Stimulated activated CD4-positive, alpha-beta T cell treated with anti-CD3 and anti-CD28 coated beads, Interleukin-2, amount 100 ng/mL, for 24 hours (primary cell): ENCODE measurements at places on chromosomes 7 and 10.

DNA sequence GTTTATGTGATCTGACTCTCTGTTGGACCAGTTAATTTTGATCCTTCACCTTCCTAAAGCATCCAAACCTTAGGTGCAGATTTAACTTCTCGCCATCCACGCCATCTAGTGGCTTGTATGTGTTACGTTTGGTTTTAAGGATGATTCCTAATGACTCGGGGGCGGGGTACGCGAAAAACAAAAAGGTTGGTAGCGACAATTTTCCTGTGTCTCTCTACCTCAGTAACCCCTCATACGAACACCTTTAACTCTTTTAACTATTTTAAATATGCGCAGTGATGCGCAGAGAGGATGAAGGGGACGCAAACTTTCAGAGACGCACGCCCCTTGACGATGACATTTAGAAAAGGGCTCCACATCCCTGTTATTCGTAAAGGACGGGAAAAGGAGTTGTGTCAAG lies 714 bp upstream of the KCND2 start:
- no peak for DNase-seq

DNA sequence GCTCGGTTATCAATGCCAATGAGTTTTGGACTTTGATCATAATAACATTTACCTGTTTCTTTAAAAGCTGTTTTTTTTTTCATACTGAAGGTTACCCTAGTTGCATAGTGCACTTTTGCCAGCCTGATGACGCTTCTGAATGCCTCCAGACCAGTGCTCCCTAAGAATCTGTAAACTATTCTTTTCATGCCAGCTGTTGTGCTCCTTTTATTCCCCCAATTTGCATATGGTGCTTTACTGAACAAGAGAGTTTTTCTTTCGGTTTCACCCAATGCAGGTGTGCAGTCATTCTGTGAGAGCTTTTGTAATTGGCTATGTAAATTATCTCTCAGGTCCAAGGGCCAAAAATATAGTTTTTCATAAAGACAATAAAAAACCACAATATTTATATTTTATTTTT lies 48.1 kb upstream of the GLCCI1 start:
- no peak for DNase-seq

GRCh38 chr10:119602241-119603095 lies 5.7 kb upstream of the TIAL1 start:
- peak; percentile 31 for DNase-seq

- no peak for DNase-seq
Measured at GRCh38 chr7:126065766-126066165, 1136.1 kb upstream of the POT1 start.

- no peak for DNase-seq
Measured at GRCh38 chr10:118871244-118871865, 116.6 kb upstream of the CACUL1 start.

- DNase-seq = no peak
Measured at GRCh38 chr10:14370894-14371293, 40.2 kb upstream of the FRMD4A start.

- DNase-seq = peak; percentile 53
Measured at GRCh38 chr10:119268871-119269506, 61.6 kb downstream of the GRK5 start.

DNA sequence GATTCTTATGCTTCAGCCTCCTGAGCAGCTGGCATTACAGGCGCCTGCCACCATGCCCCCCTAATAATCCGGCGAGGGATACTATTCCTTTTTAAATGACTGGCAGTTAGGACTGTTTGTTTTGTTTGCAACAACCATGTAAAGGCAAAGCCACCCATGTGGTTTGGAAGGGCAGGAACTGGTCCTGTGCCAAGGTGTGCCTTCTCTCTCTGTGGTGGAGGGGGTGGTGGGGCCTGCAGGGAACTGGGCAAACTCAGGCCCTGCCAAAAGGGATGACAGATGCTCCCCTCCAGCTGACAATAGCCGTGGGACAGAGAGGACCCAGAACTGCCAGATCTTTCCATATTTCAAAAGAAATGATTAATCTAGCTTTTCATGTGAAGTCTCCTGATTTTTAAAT lies 23.5 kb upstream of the WAPL start:
- DNase-seq = no peak

- no peak for DNase-seq
Measured at GRCh38 chr10:102704915-102705314, 9.3 kb downstream of the ARL3 start.

- no peak for DNase-seq
Measured at GRCh38 chr7:116948934-116949333, 4.4 kb upstream of the ST7 start.

DNA sequence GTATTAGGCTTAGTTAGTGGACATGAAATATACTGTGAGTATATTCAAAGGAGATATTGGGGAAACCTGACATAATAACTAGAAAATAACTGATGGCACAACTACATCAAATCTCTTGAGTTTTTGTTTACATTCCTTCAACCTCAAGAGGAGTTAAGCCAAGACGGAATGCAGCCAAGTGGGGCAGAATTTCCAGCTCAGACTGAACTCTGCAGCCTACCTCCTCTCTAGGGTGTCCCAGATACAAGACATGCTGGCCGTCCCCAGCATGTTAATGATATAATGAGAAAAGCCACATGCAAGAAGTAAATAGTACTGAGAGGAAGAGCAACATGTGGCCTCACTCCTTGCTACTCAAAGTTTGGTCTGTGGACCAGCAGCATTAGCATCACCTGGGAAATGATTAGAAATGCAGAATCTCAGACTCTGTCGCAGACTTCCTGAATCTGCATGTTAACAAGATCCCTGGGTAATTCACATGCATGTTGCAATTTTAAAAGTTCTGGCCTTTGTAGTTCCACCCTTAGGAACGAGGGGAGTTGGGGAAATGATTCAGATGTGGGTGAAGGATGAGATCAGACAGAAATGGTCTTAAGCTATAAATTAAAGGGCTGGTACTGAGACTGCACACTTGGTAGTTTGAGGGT lies 118.4 kb upstream of the CACUL1 start:
- DNase-seq = no peak

GRCh38 chr10:69831231-69831855 lies 29.6 kb downstream of the COL13A1 start:
- DNase-seq = no peak

GRCh38 chr7:119397156-119397555 lies 875.8 kb upstream of the KCND2 start:
- no peak for DNase-seq

DNA sequence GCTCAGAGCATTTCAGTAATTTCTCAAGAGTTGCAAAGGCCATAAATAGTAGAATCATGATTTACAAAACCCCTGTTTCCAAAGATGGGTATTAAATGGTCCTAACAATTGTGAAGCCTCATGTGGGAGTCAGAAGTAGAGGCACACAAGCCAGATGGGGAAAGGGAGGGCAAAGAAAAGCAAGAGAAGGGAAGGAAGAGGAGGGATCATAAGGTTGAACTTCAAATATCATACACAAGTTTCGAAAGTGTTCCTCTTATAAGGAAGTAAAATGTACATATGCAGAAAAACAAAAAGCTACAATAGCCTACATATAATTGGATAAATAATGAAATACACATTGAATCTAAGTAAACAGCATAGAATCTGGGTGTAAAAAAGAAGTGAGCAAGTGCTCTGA lies 6.0 kb downstream of the LIPN start:
- DNase-seq = no peak

- DNase-seq = peak; percentile 50
Measured at GRCh38 chr10:43671659-43672531, 23.2 kb upstream of the ZNF32 start.

- DNase-seq = peak; percentile 20
Measured at GRCh38 chr10:97633921-97634320, 621 bp upstream of the MORN4 start.

- no peak for DNase-seq
Measured at GRCh38 chr7:32030904-32031692, 39.1 kb downstream of the PDE1C start.

- no peak for DNase-seq
Measured at GRCh38 chr10:131435760-131436457, 124.4 kb upstream of the TCERG1L start.

GRCh38 chr7:35418716-35419390 lies 165.0 kb upstream of the TBX20 start:
- no peak for DNase-seq

- no peak for DNase-seq
Measured at GRCh38 chr10:11227103-11227502, 209.4 kb downstream of the CELF2 start.

GRCh38 chr7:123305840-123306375 lies 106.1 kb upstream of the SLC13A1 start:
- no peak for DNase-seq

DNA sequence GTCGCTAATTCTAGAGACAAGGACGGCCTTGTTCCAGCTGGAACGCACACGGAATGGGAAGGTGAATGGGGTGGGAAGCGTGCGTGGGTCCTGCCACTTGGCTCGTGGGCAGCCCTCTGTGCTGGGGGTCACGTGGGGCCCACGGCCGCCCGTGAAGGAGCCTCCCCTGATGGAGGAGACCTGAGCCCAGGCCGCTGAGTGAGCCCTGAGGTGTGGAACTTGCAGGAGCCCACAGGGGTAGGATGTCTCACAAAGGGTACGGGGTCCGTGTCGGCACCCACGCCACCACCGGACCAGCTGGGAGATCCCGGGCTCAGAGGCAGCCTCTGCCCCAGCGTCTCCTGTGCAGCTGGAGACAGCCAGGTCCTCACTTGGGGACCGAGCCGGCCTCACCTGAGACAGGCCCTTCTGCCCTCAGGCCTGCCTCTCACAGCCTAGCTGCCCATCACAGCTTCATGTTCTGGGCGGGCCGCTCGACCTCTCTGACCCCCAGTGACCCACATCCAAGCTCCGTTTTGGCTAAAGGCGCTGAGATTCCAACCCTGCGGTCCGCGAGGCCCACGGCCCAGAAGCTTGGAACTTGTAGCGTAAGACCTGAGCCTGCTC lies 84.8 kb downstream of the FOXL3 start:
- no peak for DNase-seq

DNA sequence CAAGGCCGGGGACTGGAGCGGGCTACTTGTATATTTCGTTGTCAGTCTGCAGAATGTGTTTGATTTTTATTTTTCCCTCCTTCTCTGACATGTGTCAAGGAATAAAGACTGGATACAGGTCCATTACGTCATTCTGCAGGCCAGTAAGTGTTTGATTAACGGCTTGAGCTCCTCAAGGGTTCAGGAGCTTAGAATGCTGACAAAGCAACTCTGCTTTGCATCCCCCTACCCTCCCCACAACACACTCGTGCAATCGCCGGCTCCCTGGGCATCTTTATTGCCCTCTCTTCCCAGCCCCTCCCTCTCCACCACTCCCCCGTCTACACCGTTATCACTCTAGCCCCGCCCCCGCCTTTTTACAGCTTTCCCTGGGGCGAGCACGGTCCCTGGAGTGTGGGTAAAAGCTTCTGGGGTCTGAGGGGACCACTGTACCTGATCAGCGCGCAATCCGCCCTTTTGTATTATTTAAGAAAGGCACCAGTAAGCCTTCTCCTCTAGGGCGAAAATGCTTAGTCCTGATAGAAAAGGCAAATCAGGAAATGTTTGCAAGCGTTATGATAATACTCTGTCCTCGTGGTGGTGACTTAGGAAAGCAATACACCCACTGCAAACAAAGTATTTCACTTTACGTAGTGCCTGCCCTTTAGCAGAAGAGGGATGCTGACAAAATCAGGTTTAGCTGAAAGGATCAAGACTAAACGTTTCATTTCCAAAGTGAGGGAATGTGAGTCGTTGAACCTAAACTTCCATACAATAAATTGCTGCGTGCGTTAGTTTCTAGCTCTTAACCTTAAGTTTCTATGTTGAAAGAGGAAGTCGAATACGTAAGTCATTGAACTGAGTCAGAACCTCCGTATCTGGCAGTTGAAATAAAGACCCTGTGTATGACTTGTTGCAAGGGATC lies 1.4 kb upstream of the CREB5 start:
- no peak for DNase-seq

- no peak for DNase-seq
Measured at GRCh38 chr10:93272884-93273675, 199.4 kb downstream of the CYP26A1 start.

- DNase-seq = no peak
Measured at GRCh38 chr10:92913973-92914372, 65.7 kb downstream of the EXOC6 start.

- DNase-seq = no peak
Measured at GRCh38 chr10:133158756-133159610, 1.0 kb upstream of the KNDC1 start.

- DNase-seq = no peak
Measured at GRCh38 chr7:4079956-4080355, 602.1 kb upstream of the FOXK1 start.

GRCh38 chr7:147279964-147280374 lies 1163.4 kb downstream of the CNTNAP2 start:
- no peak for DNase-seq

GRCh38 chr7:38393874-38394273 lies 120.4 kb upstream of the TARP start:
- no peak for DNase-seq

DNA sequence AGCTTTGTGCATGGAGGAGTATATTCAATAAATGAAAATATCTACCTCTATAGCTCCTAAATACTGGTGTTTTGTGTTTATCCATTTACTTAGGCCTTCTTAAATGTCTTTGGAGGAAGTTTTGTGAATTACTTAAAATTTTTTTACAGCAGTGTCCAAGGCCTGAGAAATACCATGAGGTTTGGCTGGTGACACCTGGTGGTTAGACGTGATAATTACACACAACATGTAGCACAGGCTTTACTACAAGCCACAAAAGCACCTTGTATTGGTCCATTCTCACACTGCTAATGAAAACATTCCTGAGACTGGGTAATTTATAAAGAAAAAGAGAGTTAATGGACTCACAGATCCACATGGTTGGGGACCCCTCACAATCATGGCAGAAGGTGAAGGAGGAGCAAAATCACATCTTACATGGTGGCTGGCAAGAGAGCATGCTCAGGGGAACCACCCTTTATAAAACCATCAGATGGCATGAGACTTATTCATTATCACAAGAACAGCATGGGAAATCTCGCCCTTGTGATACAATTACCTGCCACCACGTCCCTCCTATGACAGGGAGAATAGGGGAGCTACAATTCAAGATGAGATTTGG lies 20.6 kb downstream of the HYAL4 start:
- DNase-seq = peak; percentile 43

GRCh38 chr7:80088705-80089104 lies 45.9 kb upstream of the GNAI1 start:
- no peak for DNase-seq

- peak; percentile 77 for DNase-seq
Measured at GRCh38 chr10:69092959-69093850, 5.3 kb downstream of the SRGN start.

DNA sequence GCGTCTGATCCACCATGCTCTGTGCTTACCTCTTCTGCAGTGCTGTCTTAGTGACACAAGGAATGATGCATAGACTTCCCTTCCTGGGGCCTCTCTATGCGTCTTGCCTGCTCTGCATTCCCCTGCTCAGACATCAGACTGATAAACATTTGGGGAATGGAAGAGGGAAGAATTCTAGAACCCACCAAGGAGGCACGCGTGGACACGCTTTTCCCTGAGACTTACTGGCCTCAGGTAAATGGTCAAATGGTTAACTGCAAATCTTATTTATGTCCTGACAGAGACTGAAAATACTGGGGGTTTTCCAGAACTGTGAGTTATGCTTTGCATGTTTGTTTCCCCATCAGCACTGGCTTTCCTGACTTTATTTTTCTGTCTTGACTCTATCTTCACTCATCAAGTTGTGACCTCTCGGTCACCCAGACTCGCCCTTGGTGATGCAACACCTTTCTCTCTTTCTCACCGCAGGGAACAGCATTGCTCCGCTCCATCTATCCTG lies 285.9 kb upstream of the FZD8 start:
- DNase-seq = no peak
